ENCODE measurements at places on chromosomes 7 and 10. TPM values are rescaled to one million over a fixed set of nuclear protein-coding genes. Genes with fewer than 3 reads are reported as not detected.

Gene AGMO
- polyA plus RNA-seq, result 2.6 TPM

Gene HOXA6
- polyA plus RNA-seq, result 2.1 TPM

Gene MPP7
- polyA plus RNA-seq, result 0.06 TPM

Gene FAM25G
- 1.1 TPM for polyA plus RNA-seq

Gene ASB10
- not detected for polyA plus RNA-seq

Gene ADRB1
- 0.62 TPM for polyA plus RNA-seq

Gene KIF5B
- 78.9 TPM for polyA plus RNA-seq

Gene CYP3A7
- not detected for polyA plus RNA-seq

Gene CPN1
- polyA plus RNA-seq, result 0.29 TPM

All from A549 (cell line).